Activated naive CD8-positive, alpha-beta T cell treated with anti-CD3 and anti-CD28 coated beads, Interleukin-2, amount 50 U/mL, for 24 hours (primary cell): ENCODE measurements at places on chromosomes 6 and 20.

DNA sequence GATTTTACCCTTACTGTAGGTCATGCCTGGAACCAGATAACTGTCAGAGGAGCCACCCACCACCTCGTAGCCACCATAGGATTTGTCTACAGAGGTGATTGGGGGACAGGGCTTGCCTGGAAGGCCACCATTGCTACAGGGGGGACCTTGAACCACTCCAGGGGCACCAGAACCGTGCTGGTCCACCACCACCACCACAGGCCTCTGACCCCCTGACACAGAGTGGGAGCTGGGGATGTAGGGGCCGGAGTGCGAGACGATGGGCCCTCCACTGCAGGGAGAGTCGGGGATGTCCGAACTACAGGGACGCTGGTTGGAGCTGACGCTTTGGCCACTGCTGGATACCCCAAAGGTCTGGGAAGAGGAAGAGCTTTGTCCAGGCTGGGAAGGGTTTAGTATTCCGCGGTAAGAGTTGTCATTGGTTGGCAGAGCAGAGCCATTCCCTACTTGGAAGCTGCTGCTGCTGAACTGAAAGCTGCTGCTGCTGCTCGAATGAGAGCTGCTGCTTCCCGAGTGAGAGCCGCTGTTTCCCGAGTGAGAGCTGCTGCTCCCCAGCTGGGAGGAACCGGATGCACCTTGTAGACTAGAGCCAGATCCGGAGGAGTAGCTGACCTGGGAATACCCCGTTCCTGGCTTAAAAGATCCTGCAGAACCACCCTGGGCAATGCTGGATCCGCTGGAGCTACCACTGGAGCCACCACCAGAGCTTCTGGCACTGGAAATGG is 2.2 kb downstream of the PSORS1C1 start:
- DNase-seq, result no peak

GRCh38 chr6:128598571-128598970 is 78.2 kb upstream of the PTPRK start:
- DNase-seq, result no peak

DNA sequence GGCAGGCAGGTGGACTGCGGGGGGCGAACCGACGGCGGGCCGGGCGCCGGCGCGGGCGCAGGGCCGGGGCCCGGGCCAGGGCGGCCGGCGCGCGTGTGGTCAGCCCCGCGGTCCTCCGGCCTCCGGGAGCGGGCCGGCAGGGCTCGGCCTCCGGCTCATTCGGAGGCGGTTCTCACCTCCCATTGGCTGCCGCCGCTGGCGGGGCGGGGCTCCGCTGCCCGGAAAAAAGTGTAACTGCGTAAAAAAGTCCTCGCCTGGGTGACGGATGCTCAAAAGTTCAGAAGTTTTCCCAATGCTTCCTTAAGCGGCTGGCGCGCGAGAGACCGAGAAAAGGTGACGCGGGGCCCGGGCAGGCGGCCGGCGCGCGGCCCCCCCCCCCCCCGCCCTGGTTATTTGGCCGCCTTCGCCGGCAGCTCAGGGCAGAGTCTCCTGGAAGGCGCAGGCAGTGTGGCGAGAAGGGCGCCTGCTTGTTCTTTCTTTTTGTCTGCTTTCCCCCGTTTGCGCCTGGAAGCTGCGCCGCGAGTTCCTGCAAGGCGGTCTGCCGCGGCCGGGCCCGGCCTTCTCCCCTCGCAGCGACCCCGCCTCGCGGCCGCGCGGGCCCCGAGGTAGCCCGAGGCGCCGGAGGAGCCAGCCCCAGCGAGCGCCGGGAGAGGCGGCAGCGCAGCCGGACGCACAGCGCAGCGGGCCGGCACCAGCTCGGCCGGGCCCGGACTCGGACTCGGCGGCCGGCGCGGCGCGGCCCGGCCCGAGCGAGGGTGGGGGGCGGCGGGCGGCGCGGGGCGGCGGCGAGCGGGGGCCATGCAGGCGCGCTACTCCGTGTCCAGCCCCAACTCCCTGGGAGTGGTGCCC is at the start of gene FOXC1:
Gene FOXC1, plus strand, starts transcription at position 268 of the 849 bp plus-strand sequence. Its CDS starts 531 bp downstream, at position 799.
- DNase-seq, result no peak

GRCh38 chr6:107108201-107108890 is 7.0 kb downstream of the BEND3 start:
- no peak for DNase-seq

- no peak for DNase-seq
Observed at GRCh38 chr20:19827818-19828217, 69.8 kb downstream of the RIN2 start.

DNA sequence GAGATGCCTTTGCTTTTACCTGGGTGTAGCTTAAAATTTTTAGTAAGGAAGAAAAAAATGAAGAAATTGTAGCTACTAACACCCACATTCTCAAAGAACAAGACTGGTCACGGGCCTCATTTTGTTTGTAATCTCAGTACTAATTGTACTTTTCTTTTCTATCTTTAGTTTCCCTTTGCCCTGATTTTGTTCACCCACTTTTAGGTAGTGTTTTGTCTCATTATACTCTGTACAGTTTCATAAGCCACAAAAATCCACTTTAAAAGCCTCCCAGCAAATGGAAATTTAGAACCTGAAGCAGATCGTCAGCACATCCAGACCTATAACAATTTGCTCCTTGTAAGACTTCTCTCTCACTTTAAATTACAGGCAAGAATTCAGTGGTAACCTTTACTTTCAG is 43.3 kb downstream of the TP53INP2 start:
- DNase-seq, result no peak

DNA sequence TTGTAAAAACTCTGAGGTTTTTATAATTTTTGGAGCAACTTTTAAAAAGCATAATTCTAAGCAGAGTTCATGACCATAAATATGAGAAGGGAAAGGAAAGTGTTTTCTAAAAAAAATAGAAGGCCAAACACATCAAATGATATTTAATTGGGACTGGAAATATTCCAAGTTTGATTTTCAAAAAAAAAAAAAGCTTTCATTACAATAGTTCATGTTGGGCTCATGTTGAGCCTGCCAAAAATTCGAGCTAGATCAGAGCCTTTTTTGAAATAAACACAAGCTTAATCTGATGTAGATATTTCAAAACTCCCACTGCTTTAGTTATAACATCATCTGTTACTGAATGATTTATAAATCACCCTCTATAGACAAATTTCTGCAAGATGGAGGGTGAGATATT is 163.4 kb upstream of the DEFB112 start:
- no peak for DNase-seq

- DNase-seq, result no peak
Observed at GRCh38 chr6:87341899-87342298, 2.7 kb upstream of the C6orf163 start.
